Stimulated activated CD4-positive, alpha-beta T cell treated with anti-CD3 and anti-CD28 coated beads, Interleukin-12 subunit alpha, Interleukin-12 subunit beta, amount 100 ng/mL, for 4 hours (primary cell): ENCODE measurements at places on chromosomes 2 and 18.
A peak's percentile ranks its signal among the peaks of the same experiment; 100 is the strongest.

- DNase-seq = no peak
Measured at GRCh38 chr2:24754985-24755705, 38.0 kb downstream of the PTRHD1 start.

- DNase-seq = no peak
Measured at GRCh38 chr2:55916473-55917049, 7.0 kb downstream of the EFEMP1 start.

DNA sequence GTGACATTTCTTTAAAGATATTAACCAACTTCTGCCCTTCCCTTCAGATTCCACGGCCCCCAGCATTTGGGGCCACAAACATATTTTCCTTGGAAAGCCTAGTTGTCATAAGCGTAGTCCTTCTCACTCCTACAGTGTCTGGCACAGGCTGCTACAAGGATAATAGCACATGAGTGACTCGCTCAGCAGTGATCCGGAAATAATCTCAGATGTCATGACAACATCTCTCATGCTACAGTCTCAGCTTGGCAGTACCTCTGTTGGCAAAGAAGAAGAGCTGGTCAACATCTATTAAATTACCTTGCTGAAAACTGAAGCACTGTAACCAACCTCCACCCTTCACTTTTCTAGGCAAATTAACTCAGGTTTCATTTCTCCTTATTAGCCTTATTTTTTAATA lies 351.7 kb downstream of the RAD51AP2 start:
- no peak for DNase-seq

- DNase-seq = no peak
Measured at GRCh38 chr2:54586062-54586461, 129.9 kb downstream of the SPTBN1 start.

DNA sequence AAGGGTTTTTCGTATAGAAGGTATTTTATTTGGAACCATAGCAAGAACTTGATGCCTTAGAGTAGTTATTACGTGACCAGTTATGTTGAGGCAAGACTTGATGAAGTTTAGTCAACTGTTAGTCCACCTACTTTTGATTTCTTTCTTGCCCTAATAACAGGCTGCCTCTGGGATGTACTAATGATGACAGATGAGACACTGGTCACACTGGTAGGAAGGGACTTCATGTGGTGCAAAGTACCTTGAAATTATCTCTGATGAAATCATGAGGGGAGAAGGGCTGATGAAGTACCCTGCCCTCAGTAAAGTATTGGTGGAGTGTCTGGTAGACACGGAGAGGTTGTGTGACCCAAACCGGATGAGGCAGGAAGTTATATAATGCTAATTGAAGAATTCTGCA lies 5.4 kb downstream of the DIS3L2 start:
- DNase-seq = no peak

- DNase-seq = no peak
Measured at GRCh38 chr2:233017947-233018346, 4.9 kb upstream of the NGEF start.

DNA sequence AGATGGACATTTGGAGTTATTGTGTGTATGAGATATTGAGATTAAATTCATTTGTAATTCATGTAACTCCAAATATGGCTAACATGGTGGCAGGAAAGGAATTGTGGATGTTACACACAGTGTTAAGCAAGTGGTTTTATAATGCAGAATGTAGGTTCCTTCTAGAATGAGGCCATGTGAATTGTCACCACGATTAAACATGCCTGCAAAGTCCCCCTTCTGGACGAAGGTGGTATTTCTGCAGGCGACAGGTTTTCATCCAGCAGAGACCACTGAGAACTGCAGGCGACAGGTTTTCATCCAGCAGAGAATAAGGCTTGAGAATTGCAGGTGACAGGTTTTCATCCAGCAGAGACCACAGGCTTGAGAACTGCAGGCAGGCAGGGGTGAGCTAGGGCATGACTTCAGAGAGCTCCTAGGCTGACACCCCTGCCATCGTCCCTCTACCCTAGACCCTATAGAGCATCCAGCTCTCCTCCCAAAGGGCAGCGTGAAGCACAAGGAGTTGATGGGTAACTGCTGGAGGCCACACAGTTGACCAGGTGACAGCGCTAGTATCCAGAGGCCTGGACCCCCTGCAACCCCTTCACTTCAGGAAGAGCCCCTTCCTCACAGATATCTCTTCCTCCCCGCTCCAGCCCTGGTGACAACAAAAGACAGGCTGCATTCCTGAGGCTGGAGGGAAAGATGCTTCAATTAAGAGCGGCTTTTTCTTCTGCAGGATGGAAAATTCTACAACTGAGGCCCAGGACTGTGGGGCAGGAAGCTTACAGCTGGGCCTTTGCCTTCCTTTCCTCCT lies 175.8 kb downstream of the LOXHD1 start:
- peak; percentile 49 for DNase-seq

GRCh38 chr2:45714679-45715078 lies 63.2 kb downstream of the PRKCE start:
- DNase-seq = no peak

DNA sequence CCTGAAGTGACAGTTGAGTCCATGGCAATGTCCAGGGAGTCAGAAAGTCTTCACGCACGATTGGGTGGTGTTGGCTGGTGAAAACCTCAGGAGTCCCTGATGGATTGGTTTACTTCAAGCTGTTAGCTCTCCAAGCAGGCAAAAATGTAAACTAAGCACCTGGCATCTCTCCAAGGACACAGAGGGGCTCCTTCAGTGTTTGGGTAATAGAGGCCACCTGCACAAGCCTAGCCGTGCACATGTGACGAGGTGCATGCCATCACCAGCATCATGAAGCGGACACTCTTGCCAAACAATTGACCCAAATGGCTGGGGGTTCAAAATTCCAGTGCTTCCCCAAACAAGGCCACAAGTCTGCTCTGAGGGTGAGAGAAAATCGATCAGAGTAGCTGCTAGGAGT lies 104.7 kb upstream of the CD302 start:
- no peak for DNase-seq

GRCh38 chr2:73266061-73266901 lies 18.0 kb downstream of the FBXO41 start:
- no peak for DNase-seq

GRCh38 chr2:62016957-62017356 lies 111.5 kb downstream of the COMMD1 start:
- no peak for DNase-seq

DNA sequence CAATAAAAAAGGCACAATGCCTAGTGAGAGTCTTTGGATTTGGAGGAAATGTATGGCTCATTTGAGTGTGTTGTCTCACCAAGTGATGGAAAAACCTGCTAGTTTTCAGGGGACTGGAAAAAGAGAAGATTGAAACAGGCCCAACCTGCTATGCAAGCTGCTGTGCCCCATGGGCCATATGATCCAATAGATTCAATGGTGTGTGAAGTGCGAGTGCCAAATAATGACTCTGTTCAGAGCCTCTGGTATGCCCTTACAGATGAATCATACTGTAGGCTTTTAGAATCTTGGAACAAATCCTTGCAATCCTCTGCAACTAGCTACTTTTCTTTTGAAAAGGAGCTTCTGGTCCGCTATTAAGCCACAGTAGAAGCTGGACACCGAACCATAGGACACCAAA lies 529.8 kb upstream of the CNTNAP5 start:
- DNase-seq = no peak

DNA sequence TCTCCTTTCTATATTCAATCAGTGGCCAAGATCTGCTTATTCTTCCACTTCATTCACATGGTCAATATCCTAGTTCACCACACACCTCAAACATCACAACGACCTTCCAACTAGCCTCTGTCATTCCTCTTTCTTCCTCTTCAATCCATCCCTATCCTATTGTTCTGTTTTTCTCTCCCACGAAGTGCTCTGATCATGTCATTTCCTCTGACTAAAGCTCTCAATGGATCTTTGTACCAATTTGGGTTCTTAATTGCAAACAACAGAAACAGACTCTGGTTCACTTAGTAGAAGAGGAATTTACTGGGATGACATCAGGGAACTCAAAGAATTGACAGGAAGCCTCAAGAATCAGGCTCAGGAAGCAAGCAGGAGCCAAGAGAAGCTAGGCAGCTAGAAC lies 23.5 kb downstream of the WNT10A start:
- DNase-seq = no peak

GRCh38 chr18:21277578-21277977 lies 35.5 kb downstream of the GREB1L start:
- DNase-seq = no peak

DNA sequence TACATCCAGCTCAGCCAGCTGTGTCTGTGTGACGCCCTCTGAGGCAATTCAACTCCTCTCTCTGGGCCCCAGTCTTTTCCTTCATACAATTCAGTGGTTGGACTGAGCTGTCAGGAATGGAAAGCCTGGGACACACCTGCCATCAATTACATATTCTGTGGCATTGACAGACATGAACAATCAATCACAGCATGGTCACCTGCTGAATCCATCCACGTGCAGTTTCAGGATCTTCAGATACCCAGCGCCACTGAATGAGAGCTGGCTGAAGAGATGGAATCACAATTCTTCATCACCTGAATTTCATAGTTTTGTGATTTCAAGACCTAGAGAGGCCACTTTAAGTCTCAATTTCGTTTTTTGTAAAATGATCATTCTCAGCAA lies 5.1 kb downstream of the ADRA2B start:
- DNase-seq = no peak
